ENCODE measurements at places on chromosomes 3 and 15.

- DNase-seq, result no peak
These were observed 435.7 kb downstream of the NAALADL2 start for GRCh38 chr3:175294793-175295192.

GRCh38 chr3:104032283-104032682 lies 1334.4 kb upstream of the ALCAM start:
- DNase-seq, result no peak

DNA sequence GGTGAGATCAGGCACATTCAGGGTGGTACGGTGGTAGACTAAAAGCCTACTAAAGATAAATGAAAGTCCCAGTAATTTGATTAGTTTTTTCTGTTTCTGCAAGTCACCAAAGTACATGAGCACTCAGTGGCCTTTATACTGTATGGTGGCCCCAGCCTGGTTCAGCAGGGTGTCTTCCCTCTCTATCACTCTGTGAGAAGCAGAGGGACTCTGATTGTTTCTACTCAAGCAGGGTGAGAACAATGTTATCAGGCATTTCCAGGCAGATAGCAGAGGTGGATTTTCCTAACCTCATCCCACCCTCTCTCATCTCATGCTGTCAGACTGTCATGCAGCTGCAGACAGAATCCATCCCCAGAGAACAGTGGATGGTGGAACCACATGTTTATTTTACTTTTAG lies 71.5 kb upstream of the BFSP2 start:
- no peak for DNase-seq

DNA sequence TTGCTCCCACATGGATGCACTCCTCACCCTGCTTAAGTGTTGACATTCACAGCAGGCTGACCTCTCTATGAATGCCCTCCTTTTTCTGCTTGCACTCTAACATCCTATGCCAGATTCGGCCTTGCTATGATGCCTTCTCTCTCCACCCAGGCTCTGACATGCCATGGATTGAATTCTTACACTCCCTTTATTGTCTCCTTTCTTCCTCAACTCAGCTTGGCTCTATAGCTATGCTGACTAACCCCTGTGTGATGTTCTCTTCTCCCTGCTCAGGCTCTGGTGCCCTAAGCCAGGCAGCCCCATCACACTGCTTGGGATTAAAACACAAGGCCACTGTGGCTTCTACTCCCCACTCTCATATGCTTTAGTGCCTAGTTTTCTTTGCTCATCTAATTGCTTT lies 563.7 kb downstream of the NSUN3 start:
- DNase-seq, result no peak

- DNase-seq, result no peak
These were observed 29.2 kb upstream of the ANXA2 start for GRCh38 chr15:60426870-60427508.

Data from HCT116 (cell line).